Coronary artery (tissue), 2 donors: ENCODE measurements at places on chromosomes 5 and 9.

GRCh38 chr9:133120501-133121197 is 391 bp downstream of the RALGDS start:
- DNase-seq: no peak

- DNase-seq: no peak
Measured at GRCh38 chr5:43190755-43191603, 1.0 kb upstream of the NIM1K start.

- DNase-seq: no peak
Measured at GRCh38 chr5:36070687-36071571, 4.2 kb upstream of the UGT3A2 start.

GRCh38 chr5:181084621-181085195 is 44.6 kb downstream of the BTNL9 start:
- DNase-seq: no peak

- DNase-seq: no peak
Measured at GRCh38 chr5:41509399-41510175, 814 bp downstream of the PLCXD3 start.

DNA sequence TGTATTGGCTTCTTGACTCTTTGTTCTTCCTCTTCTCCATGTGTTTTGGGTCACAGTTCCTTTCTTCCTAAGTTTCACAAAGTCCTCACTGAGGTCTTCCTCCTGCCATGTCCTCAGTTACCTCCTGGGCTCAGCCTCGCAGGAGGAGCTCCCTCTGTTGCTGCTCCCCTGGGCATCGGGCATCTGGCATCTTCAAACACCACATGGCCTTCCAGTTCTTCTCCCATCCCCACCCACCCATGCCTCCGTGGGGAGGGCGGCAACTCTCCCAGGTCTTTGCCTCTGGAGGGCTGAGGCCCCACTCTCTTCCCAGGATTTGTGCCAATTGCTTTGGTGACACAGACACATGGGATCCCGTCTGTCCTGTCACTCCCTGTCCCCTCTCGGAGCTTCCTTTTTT is 22.8 kb downstream of the MRPL36 start:
- no peak for DNase-seq

DNA sequence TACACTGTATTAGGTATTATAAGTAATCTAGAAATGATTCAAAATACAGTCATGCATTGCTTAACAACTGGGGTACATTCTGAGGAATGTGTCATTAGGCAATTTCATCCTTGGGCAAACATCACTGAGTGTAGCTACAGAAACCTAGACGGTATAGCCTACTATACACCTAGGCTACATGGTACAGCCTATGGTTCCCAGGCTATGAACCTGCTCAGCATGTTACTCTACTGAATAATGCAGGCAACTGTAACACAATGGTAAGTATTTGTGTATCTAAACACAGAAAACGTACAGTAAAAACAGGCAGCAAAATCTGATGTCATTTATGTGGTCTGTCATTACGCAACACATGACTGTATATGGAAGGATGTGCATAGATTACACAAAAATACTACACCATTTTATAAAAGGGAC is 96.8 kb downstream of the RAPGEF6 start:
- DNase-seq: no peak

GRCh38 chr5:54581831-54582548 is 64.4 kb downstream of the SNX18 start:
- DNase-seq: no peak

DNA sequence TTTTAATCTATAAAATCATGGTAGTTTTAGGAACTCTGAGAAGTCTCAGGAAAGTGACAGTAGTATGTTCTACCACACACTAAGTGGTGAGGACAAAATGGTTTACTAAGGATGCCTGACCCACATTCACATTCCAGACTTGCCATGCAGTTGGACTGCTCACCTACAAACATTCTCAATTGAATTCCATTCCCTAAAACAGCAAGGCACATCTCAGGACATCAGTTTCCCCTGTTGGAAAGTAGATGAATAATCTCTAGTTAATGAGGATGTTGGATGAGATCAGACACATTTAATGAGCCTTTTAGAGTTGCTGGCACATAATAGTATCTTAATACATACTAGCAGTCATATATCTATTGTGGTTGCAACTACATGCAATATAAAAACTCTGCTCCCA is 76.6 kb downstream of the ZNF618 start:
- DNase-seq: no peak

- DNase-seq: no peak
Measured at GRCh38 chr9:34343605-34344004, 14.2 kb downstream of the NUDT2 start.

GRCh38 chr5:60802226-60802625 is 41.8 kb downstream of the ELOVL7 start:
- no peak for DNase-seq

DNA sequence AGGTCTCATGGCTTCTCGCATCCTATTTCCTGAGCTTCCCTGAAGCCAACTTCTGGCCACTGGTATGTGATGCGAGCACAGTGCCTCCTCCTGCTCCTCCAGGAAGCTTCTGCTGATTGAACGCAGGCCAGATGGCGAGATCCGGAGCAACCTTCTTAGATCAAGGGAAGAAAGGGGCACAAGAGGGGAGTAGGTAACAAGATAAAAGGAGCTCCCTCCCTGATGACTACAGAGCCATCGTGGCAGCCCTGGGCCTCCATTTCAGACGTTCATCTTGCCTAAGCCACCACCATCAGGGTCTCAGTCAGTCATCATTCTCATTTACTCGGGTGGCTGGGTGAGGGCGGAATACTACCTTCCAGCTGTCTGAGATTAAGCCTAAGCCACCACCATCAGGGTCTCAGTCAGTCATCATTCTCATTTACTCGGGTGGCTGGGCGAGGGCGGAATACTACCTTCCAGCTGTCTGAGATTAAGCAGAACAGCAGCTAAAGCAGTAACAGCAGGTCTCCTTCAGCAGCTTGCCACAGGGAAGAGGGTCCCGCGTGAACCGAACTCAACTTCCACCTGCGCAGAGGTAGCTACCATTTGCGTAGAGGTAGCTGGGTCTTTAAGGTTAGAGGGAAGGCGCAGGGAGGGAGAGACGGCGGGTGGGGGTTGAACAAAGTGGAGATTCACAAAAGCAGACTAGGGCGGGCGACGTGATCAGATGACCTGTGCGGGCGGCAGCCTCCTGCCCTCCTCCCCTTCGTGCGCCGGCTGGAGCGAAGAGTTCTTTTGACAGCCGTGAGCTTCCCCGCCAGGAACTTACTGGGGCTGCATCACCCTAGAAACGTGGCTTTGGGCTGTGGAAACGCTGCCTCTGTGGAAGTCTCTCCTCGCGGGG is 27.9 kb upstream of the MGAT1 start:
- DNase-seq: no peak

DNA sequence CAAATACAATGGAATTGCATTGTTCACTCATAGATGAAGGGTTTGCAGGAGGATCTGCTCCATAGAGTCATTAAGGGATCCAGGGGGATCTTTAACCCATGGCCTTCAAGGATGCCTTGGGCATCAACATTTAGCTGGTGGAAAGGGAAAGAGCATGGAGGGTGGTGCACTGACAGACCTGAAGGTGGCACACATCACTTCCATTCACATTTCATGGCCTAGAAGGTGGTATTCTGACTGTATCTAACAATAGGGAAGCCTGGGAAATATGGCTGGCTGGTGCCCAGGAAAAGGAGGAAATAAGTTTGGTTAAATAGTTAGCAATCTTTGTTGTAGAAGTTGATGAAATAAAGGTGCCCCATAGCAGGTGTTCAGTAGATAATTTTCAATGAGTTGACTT is 230.2 kb downstream of the CD180 start:
- DNase-seq: no peak

- DNase-seq: no peak
Measured at GRCh38 chr5:157729858-157730257, 1.4 kb upstream of the THG1L start.

DNA sequence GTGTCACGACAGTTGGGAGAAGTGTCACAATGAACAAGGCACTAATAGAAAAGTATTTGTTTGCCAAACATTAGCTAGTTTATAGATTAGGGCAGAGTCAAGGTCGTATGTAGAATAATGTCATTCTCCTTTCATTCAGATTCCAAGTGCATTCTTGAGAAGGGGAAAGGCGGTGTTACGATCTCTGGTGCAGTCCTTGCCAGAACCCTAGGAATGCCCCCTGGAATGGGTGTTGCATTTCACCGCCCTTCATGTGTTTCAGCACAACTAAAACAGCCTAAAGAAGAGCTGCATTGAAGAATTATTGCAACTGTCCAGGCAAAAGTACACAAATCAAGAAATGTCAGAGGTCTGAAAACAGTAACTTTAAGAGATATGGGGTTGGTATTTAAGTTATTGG is 721.0 kb upstream of the WWC1 start:
- no peak for DNase-seq

GRCh38 chr5:173565491-173566072 is 50.9 kb downstream of the BOD1 start:
- peak; percentile 28 for DNase-seq

DNA sequence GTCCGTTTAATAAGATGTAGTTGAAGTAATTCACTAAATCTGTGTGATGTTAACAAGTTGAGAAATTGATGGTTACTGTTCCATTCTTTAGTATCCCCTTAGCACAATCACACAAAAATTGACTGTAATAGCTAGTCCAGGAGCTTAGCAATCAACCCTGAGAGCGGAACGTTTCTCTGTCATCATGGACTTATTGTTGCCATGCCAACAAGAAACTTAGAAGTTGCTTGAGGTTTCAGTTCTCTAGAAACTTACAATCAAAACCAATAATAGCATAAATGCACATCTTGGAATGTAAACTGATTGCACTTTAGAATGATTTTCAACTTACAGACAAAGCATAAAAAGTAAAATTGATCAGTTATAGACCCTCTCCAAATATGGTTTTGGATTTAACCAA is 125.4 kb upstream of the ANKH start:
- DNase-seq: no peak

GRCh38 chr5:50886657-50887345 is 220.4 kb downstream of the PARP8 start:
- DNase-seq: no peak

- DNase-seq: no peak
Measured at GRCh38 chr5:116406306-116407041, 168.1 kb downstream of the SEMA6A start.

DNA sequence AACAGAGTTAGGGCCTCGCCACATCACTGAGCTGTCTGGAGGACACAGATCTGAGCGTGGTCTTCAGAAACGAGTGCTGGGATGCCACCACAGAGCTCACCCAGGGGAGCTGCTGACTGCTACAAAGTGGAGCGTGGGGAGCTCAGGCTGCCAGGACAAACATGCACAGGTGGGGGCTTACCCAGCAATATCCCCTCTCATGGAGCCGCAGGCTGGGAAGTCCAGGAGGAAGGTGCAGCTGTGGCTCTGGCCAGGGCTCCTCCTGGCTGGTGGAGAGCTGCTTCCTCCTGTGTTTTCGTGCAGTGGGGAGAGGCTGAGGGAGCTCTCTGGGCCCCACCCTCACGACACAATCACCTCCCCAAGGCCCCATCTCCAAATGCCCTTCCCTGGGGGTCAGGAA is 368.6 kb upstream of the IRX4 start:
- DNase-seq: no peak

DNA sequence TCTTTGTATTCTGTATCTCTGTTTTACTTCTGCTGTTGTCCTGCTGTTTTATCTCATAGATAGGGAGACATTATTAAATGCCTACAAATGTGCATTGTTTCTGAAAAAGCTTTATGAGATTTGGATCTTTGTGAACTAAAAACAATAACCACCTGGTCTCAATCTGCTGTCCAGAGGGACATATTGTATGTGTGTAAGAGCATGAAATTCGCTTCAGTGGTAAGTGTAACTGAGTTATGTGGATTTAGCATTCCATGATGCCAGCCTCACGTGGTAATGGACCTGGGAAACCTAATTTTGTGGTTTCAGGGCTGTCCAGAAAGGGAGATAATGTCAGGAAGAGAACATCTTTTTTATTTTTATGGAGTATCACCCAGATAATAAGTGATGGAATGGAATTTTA is 119.3 kb downstream of the GDNF start:
- DNase-seq: no peak

DNA sequence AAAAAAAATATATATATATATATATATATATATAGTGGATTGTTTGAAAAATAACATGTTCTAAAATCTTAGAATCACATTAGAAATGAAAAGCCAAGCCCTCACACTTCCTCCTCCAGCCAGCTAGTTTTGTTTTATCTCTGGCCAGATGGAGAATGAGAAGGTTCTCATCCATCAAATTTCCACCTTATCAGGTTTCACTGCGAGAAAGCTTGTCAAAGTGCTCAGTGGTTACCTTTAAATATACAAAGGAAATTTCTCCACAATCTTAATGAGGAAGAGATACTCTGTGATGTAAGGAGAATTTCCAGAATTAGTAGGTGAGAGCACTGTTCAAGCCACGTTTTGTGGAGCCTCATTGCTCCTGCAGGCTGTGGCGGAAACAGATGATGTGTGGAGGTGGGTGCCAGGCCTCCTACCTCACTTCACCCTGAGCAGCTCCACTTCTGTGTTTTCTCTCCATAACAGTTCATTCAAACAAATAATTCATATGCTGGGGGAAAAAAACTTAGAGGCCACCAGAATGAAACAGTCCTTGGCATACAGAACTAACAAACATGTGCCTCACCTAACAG is 71.9 kb downstream of the CDK5RAP2 start:
- no peak for DNase-seq

DNA sequence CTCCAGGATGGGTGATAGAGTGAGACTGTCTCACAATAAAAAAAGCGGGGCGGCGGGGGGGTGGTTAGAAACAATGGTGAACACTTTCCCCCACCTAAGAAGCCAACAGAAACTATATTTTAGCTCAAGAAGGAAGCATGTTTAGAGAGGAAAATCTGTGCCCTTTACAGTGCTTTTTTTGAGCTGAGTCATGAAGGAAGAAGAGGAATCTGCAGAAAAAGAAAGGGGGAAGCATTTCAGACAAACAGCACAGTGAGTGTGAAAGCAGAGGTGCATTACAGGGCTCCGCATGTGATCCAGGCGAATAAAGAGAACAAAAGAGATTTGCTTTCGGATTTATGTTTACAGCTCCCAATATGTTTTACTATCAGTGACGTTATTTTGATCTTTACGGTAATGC is 1504.6 kb upstream of the WWC1 start:
- DNase-seq: no peak

DNA sequence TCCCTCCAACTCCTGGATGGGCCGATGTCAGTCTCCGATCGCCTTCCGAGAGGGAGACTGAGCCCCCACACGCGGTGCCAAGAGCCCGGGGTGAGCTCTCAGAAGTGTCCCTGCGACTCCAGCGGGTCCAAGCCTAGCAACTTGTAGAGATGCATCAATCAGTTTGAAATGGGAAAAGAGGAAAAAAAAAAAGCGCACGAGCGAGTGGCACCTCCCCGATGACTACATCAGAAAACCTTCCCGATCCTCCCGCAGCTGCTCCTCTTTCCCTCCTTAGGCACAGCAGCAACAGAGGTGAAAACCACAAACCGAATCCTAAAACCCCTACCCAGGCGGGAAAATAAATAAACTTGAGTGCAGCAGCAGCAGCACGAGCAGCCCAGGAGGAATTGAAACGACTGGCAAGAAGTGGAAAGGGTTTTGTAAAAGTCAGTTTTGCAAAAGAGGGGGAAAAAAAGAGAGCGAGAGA is 1.0 kb upstream of the EFNA5 start:
- DNase-seq: no peak

- no peak for DNase-seq
Measured at GRCh38 chr5:171906066-171906570, 100.3 kb downstream of the FBXW11 start.

- no peak for DNase-seq
Measured at GRCh38 chr5:116858705-116859333, 284.2 kb upstream of the SEMA6A start.
